ENCODE measurements at places on chromosomes 4 and X.

DNA sequence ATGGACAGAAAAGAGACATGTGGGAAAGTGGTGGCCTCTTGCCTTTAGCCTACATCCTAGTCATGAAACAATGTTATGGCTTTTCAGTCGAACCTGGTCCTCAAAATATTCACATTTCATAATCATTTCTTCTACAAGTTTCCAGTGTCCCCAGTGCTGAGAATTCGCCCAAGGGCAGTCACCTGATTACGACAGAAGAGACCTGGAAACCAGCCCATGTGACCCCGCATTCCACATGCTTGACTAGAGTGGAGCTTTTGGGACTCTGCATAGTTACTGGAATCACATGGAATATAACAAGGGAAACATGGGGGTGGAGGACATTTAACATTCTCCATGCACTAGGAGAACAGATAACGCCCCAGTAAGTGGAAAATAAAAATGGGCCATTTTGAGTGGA is 100.1 kb downstream of the PPARGC1A start:
- no peak for DNase-seq

GRCh38 chr4:83093060-83093640 is 21.4 kb downstream of the PLAC8 start:
- DNase-seq, result no peak

GRCh38 chrX:130245441-130245840 is 23.3 kb downstream of the ZNF280C start:
- DNase-seq, result no peak

DNA sequence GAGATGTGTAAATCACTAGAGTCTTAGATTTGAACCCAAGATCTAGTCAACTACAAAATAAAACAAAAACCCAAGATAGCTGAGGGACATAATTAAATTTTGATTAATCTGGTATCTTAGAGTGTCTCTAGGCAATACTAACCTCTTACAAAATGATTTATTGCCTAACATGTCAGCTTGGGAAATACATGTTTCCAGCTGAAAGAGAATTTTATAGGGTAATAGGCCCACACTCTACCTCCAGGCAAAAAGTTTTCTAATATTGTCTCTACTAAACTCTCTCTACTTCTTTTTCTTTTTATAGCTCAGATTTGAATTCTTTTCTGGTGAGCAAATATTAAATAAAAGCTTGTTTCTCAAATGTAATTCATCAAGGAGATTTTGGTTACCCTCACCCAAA is 263.2 kb downstream of the IL15 start:
- DNase-seq, result no peak

GRCh38 chr4:152525878-152526277 is 10.0 kb downstream of the FBXW7 start:
- no peak for DNase-seq

DNA sequence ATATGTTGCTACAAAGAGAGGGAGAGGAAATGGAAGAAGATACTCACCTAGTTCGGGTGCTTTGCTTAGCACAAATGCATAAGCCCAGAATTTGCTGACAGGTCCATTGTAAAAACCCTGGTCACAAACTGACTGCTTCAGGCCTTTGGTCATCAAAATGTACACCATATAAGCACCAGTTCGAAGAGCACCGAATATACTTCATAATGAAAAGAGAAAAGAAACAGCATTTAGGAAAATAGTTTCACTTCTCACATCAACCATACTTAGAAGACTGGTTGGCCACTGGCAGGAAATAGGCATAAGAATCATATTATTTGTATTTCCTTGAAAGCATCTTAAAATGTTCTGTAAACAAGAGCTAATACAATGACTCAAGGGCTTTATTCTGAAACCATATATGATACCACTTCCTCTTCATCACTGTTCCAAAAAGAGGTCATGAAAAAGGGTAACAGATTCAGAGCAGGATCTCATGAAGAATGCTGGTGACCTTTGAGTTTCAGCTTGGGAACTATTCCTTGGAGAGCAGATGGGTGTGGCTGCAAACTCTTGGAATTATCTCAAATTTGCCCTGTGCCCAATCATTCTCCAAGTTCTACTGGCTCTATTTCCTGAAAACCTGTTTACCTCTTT is 138.7 kb downstream of the ELOVL6 start:
- DNase-seq, result no peak

- no peak for DNase-seq
These were observed 77.5 kb downstream of the AREG start for GRCh38 chr4:74522251-74522991.

DNA sequence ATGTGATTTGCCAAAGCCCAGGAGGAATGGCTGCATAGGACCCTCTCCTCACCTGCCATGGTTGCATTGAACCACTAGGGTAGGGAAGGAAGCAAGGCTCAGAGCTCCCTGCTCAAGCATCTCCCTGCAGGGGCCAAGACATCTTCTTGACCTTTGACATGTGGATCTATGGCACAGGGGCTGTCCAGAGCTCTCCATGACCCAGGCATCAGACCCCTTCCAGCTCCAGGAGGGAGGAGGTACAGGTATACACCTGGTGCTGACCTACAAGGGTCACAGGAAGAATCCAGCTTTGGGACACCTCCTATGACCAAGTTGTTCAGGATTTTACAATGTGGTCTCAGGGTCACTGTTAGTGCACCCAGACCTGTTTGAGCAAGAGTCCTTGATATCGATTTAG is 23.2 kb upstream of the ASMTL start:
- no peak for DNase-seq

- no peak for DNase-seq
These were observed 1.1 kb downstream of the SLC9B2 start for GRCh38 chr4:103075435-103075893.

DNA sequence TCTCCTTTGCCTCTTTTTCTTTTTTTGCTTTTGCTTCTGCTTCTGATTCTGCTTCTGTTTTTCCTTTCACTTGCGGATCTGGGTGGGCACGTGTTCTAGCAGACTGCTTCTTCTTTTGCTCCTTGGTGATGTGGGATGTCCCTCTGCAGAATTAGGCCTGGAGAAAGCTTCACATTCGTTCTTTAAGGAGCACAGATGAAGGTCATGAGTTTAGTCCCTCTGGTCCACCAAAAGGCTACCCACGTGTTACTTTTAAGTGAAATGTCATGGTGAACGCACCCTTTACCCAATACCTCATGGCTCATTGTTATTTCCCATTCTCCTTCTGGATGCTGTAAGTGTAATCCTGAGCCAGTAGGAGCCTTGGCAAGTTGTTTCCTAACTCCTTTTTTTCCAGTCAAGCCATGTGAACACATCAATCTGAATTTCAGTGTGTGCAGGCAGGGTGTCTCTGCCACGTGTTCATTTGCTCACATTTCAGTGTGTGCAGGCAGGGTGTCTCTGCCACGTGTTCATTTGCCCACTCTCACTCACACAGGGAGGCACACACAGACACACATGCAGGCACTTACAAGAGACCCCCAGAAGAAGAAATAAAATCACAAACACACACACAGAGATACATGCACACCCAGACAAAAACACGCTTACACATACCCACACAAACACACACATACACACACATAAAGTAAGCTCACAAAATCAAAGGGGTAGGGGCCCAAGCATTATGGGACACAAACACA is 36.9 kb downstream of the NBDY start:
- DNase-seq, result peak; percentile 21

DNA sequence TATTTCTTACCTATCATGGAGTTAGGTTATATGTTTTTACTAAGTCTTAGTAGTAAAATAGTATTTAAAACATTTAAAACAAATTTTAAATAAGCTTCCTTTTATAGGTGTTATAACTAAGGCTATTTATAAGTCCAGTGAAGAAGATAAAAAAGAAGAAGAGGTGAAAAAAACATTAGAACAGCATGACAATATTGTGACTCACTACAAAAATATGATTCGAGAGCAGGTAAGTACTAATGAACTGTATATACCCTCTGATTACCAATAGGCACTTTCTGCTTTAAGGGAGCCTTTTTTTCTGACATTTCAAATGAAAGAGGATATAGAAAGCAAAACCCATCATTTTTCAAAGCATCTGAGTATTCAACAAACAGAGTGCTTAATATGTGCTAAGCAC is 76.6 kb downstream of the USO1 start:
- no peak for DNase-seq

DNA sequence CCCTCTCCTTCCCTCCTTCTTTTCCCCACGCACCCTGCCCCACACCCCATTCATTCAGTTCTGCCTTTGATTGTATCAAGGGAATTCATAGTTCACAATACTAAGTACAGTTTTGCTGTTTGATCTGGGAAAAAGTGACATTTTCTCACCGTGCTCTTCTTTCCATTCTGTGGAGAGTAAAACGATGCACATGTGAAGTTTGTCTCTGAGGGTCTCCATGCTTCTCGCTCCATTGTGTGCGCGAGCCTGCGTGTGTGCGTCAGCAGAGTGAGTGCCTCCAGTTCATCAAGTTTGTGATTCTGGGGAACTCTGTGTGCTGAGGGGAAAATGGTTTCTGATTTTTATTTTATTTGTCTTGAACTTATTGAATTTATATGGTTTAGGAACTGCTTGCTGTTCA is 1.9 kb downstream of the STK26 start:
- no peak for DNase-seq

DNA sequence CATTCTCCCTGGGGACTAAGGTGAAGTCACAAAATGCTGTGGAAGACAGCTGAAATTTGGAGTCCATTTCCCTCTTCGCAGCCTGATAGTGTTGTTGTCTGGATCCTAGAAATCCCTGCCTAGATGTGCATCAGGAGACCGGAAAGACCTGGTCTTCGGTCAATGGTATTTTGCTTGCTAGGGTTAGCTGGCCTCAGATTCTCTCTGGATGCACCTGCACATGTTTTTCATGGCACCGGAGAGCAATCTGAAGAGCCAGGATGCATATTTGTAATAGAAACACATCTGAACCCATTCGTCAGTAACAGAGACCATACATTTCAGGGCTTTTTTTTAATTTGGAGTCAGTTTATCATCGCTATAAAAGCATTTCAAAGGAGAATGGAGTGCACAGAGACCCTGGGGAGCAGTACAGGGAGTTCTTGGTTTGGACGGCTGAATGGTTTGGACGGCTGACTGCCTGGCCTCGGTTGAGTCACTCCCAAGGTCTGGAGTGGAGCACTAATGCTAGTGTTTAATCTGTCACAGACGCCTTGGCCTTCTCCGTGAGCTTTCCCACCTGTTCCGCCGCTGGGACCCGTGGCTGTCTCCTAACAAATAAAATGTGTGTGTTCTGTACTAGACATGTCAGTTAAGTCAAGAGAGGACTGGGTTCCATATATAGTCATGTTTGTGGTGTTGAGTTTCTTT is 7.5 kb upstream of the PDLIM3 start:
- DNase-seq, result no peak

GRCh38 chr4:185134307-185134869 is 8.7 kb upstream of the SLC25A4 start:
- no peak for DNase-seq

DNA sequence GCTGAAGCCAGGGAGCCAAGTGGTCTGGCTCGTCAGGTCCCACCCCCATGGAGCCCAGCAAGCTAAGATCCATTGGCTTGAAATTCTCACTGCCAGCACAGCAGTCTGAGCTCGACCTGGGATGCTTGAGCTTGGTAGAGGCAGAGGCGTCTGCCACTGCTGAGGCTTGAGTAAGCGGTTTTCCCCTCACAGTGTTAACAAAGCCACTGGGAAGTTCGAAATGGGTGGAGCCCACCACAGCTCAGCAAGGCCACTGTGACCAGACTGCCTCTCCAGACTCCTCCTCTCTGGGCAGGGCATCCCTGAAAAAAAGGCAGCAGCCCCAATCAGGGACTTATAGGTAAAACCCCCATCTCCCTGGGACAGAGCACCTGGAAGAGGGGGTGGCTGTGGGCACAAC is 353.8 kb downstream of the NAP1L3 start:
- no peak for DNase-seq

DNA sequence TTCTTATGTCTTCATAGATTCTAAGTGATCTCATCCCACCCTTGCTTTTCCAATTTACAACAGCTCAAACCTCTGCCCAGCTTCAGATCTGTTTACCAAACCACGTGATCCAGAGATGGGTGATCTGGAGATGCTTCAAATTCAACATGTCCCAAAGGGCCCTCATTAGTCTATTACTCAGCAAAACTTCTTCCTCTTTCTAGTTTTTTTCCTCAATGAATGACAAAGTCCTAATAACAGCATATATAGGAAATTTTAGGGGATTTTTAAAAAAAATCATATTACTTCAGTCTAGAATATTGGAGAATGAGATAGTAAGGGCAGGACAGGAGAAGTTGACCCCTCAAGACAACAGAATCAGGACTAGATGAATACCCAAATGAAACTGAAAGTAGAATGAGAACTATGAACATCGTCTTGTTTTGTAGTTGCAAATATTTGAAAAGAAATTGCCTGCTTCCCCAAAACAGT is 127.1 kb downstream of the CFAP299 start:
- no peak for DNase-seq

DNA sequence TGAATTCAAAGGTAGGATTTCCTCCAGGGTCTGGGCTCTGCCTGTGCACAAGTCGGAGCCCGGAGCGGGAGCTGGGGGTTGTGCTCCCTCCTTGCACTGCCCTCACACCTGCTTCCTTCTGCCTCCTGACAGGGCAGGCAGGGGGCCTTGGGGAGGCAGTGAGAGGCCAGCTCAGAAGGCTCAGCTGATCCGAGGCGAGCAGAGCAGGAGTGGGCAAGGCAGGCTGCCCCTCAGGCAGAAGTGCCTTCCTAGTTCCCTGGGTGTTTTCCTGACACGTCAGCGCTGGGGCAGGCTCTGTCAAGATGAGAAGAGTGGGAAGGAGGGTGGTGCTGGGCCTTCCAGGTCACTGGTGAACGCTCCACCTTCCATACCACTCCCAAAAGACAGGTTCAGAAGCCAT is 5.5 kb upstream of the IRAK1 start:
- DNase-seq, result no peak

DNA sequence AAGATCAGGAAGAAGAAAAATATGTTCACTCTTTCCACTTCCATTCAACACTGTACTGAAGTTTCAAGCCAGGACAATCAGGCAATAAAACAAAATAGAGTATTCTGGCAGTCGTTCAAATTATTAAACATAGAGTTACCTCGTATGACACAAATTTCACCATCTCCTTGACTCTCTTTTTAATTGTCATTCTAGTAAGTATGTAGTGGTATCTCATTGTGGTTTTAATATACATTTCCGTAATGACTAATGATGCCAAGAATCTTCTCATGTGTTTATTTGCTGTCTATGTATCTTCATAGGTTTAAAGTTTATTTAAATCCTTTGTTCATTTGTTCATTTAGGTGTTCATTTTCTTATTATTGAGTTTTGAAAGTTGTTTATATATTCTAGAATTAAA is 352.2 kb downstream of the IDS start:
- no peak for DNase-seq

GRCh38 chr4:74661427-74662201 is 132.7 kb downstream of the BTC start:
- no peak for DNase-seq

DNA sequence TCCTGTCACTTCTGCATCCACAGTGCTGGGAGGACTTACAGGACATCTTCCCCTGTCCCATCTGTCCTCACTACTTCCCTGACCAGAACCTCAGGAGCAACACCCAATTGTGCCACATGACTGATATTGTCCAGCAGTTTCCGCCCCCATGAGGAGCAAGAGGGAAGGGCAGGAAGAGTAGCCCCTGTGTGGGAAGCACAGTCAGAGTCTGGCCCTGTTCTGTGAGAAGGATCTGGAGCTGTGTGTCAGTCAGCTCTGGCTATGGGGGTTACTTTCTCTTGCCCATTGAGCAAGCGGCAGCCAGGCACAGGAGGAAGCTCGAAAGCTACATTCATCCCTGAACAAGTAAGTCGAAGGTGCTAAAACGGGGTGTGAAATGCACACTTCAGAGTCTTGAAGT is 14.8 kb upstream of the TRIM60 start:
- DNase-seq, result no peak

All from upper lobe of right lung (tissue), 1 donor.